ENCODE measurements at places on chromosomes 1 and 21.

DNA sequence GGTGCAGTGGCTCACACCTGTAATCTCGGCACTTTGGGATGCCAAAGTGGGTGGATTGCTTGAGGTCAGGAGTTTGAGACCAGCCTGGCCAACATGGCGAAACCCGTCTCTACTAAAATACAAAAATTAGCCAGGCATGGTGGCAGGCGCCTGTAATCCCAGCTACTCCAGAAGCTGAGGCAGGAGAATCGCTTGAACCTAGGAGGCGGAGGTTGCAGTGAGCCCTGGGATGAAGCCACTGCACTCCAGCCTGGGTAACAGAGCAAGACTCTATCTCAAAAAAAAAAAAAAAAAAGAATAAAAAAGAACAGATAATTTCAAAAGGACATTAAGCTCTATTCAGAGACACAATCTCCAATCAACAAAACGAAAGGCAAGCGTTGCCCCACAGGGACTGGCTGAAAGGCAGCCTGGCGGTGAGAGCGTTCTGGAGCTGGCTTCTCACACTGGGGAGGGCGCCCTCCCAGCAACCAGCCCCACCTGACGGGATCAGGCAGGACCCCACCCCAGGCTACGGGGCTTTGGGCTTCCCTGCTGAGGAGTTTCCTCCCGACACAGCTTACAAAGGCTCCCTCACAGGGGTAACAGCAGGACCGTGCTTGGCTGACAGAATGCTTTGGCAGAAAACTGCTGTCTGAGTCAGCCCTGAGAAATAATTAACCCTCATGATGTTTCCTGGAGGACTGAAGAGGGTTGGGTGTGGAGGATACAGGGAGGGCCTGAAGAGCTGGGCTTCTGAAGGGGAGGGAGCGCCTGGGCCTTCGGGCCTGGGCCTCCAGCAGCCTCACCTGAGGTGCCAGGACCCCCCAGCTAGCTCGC is 31.1 kb upstream of the SRP9 start:
- DNase-seq, result no peak

DNA sequence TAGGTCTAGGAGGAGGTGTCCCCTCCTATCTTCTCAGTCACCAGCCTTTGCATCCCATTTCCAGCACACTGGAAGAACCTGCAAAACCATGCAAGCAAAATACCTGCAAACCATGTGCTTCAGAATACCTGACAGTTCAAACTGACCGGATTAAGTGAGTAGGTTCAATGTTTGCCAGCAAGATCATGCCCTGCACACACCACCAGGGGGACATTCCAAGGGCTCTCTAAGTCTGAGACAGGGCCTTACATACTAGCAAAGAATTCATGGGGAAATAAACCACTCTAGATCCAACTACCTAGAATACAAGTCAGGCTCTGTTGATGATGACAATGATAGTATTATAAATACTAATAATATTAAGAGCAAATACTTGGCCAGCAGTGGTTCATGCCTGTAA is 27.6 kb downstream of the INPP5B start:
- no peak for DNase-seq

DNA sequence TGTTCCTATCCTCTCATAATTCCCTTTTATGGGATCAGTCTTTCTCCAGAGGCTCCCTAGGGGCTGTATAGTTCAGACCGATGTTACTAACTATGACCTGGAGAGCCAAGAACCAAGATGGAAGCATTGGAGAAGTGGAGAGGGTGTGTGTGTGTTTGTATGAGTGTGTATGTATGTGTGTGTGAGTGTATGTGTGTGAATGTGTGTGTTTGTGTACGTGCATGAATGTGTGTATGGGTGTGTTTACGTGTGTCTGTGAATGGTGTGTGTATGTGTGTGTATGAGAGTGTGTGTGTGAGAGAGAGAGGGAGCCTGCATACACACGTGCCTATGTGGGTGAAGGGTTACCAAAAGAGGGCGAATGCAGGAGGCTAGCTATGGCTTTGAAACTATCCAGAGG is 4.9 kb downstream of the MYBPHL start:
- DNase-seq, result no peak

GRCh38 chr21:25103500-25104207 is 503.6 kb downstream of the MRPL39 start:
- no peak for DNase-seq

GRCh38 chr1:37308031-37308960 is 166.1 kb upstream of the ZC3H12A start:
- no peak for DNase-seq

GRCh38 chr1:181392133-181392532 is 91.2 kb upstream of the CACNA1E start:
- DNase-seq, result no peak

GRCh38 chr1:171455967-171456366 is 29.4 kb upstream of the PRRC2C start:
- DNase-seq, result no peak

- DNase-seq, result no peak
Observed at GRCh38 chr1:83882906-83883305, 116.0 kb downstream of the TTLL7 start.
